DMS153 (cell line): ENCODE measurements at places on chromosomes 1 and 21.
A peak's percentile ranks its signal among the peaks of the same experiment; 100 is the strongest.

DNA sequence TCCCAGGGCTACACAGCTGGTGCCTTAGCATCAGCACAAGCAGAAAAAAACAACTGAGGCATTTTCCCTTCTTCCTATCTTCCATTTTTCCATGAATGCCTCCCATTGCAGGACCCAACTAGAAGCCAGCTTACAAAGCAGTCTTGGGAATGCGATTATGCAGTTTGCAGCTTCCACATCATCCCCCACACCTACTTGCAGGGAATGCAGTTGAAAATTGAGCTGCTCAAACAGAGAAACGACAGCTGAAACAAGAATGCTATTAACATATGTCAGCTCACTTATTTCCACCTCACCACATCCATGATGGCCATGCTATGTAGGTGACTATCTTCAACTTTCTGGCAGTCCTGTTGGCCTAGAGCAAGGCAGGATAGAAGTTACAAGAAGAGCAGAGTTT, 150.6 kb upstream of the KCTD3 start:
- no peak for DNase-seq

- peak; percentile 37 for DNase-seq
These were observed 383.5 kb downstream of the OMA1 start for GRCh38 chr1:58162952-58163550.

- no peak for DNase-seq
These were observed 13.8 kb downstream of the PAXBP1 start for GRCh38 chr21:32757804-32758203.

- peak; percentile 64 for DNase-seq
These were observed 203.2 kb downstream of the RHOU start for GRCh38 chr1:228938537-228938901.

DNA sequence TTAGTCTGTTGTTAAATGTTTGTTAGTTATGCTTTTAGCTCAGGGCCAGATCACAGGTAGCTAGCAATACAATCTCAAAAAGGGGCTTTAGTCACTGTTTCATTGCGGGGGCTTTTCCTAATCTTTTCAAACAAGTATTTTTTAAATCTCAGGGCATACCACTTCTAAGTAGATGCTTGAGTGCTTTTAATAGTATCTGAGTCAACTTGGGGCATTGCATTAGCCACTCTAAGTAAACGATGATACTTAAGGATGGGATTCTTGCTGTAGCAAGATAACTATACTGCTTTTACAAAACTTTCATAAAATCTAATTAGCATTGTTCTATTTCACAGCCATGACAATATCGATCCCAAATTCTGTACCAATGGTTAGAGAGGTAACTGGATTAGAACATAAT, 11.6 kb downstream of the CDC42BPA start:
- DNase-seq: no peak

GRCh38 chr1:57483954-57484353, 60.1 kb upstream of the DAB1 start:
- no peak for DNase-seq

DNA sequence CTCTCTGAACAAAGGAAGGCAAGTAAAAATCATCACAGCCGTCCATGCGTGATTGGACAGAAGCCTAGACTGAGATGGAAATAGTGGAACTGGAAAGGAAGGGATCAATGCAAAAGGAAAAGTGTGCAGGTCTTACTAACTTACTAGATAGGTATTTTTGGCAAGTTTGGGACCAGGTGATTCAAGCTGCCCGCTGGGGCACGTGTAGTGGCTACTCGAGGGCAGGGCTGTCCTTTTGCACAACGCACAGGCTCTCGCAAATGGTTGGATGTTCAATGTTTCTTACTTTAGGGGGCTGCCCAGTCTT, 566 bp upstream of the ALG6 start:
- no peak for DNase-seq

GRCh38 chr1:230031131-230031530, 35.9 kb upstream of the GALNT2 start:
- DNase-seq: no peak

DNA sequence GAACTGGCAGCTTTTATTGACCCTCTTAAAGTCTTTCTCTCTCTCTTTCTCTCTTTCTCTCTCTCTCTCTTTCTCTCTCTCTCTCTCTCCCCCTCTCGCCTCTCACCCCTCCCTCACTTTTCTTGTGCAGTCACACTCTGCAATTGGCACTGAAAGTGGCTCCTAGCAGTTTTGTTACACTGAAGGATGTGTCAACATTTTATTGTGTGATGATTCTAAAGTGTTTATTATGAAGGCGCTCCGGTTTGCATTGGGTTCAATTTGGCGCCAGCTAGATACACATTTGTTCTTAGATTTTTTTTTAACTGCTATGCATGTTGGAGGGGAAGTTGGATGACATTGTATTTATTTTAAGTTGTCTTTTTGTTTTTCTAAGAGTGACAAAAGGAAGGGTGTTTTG, 64.0 kb upstream of the CHRM3 start:
- DNase-seq: peak; percentile 73

GRCh38 chr21:15149600-15150224, 84.9 kb upstream of the NRIP1 start:
- no peak for DNase-seq

- no peak for DNase-seq
These were observed 608.3 kb upstream of the ZP4 start for GRCh38 chr1:238499021-238499420.

DNA sequence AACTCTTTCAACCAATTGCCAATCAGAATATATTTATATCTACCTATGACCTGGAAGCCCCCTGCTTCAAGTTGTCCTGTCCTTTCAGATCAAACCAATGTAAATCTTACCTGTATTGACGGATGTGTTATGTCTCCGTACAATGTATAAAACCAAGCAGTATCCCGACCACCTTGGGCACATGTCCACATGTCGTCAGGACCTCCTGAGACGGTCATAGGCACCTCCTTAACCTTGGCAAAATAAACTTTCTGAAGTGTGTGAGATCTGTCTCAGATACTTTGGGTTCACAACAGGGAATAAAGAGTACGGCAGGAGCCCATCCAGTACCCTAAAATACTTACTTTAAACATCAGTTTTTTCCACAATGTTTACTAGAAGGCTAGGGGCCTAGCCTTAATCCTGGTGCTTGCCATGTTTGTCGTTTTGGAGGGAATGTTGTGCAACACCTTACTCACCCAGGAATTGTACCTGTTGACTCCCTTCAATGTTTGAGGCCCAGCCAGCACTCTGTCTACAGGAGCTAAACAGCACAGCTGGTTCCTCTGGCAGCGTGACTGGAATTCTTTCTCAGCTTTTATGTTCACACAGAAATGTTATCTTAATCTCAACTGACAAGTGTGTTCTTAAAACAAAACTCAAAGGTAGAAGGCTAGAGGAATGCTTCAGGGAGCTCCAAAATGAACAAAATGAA, 90.8 kb upstream of the USP25 start:
- DNase-seq: no peak

DNA sequence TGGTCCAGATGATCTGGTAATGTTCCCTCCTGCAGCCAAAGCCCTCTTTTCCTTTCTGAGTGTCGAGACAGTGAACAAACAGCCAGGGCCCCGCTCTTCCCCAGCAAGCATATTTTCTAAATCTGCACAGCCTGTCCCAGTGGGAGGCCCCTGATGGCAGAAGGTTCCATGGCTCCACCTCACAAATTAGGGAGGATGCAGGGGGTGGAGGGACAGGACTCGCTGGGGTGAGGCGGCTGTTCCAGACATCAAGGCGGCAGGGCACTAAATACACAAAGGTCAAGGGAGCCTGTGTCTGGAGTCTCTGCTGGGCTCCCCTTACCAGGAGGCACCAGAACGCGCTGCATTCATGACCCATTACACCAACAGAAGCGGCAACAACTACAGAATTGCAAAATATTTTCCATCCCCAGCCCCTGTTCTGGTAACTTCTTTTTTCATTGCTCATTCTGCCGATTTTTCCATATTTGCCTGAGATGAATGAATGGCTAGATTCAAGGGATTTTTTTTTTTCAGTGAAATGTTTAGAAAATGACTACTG, 27.0 kb upstream of the PRELP start:
- DNase-seq: no peak

DNA sequence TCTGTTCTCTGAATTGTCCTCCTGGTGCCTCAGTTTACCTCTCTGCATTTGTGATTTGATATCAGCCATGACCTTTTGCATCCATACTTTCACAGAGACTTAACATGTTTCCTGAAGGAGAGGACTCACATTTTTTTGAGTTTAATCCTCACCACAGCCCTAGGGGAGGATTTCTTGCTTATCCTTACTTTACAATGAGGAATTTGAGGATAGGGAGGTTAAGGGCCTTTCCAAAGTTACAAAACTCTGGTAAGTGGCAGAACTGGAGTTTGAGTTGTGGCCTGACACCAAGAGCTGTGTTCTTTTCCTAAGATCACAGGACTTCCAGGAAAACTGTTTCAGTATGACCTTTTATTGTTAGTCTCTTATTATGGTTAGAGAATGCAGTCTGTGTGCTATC, 34.2 kb downstream of the TNFRSF8 start:
- DNase-seq: no peak

DNA sequence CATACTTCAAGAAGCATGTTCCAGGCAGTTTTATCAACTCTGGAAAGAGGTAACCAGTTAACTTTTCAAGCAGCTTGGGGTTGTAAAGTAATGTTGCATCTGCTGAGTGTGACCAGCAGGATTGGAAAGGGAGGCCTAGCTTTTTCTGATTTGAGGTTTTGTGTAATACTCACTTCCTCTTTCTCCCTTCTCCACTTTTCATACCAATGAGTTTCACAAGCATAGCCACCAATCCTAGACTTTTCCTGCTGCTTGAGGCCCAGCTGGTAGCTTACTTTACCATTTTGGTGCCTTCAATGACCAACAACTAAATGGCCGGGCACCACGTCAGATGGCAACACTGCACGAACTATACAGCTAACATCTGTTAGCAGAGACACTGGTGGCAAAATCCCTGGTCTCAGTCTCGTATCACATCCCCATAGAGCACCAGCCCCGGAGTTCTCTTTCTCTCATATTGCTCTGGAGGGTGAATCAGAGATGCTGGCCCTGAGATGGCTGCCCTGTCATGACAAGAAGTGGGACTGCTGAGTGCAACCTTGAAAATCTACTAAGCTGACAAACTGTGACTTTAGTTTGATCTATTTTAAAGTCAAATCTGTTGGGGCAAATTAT, 14.8 kb upstream of the GPR88 start:
- DNase-seq: no peak

DNA sequence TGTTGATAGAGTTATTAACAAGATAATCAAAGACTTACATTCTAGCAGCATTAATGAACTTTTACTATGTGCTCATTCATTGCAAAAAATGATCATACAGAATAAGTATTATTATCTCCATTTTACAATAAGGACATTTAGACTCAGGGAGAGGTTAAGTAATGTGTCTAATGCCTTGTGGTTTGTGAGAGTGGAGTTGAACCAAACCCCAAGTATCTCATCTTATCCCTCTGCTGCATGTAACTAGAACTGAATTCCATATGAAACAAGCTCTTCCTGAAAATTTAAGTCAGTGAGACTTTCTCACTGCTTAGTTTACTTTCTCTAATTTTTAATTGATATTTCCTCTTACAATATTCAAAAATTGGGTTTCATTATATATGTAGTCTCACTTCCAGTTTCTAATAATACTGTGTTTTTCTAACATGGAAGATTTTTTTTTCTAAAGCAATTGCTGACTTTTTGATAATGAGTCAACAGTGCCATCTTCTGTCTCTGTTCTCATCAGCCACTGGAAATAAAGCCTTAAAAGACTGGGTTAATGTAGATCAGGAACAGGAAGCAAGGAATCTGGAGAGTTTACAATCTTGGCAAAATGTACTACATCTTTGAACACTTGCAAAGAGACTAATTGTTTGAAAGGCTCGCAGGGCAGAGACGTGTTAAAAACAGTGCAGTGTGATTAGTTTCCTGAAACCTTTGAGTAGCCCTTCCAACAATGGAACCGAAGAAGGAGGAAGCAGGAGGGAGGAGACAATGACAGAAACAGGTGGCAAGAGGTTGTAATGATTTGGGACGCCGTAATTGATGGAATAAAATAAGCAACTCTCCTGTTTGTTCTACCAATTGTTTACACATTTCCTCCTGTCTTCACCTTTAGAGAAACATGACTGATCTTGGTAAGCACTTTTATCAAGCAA, 567.6 kb downstream of the MRPL39 start:
- no peak for DNase-seq

- no peak for DNase-seq
These were observed 78.2 kb downstream of the SLC16A1 start for GRCh38 chr1:112877750-112878149.

DNA sequence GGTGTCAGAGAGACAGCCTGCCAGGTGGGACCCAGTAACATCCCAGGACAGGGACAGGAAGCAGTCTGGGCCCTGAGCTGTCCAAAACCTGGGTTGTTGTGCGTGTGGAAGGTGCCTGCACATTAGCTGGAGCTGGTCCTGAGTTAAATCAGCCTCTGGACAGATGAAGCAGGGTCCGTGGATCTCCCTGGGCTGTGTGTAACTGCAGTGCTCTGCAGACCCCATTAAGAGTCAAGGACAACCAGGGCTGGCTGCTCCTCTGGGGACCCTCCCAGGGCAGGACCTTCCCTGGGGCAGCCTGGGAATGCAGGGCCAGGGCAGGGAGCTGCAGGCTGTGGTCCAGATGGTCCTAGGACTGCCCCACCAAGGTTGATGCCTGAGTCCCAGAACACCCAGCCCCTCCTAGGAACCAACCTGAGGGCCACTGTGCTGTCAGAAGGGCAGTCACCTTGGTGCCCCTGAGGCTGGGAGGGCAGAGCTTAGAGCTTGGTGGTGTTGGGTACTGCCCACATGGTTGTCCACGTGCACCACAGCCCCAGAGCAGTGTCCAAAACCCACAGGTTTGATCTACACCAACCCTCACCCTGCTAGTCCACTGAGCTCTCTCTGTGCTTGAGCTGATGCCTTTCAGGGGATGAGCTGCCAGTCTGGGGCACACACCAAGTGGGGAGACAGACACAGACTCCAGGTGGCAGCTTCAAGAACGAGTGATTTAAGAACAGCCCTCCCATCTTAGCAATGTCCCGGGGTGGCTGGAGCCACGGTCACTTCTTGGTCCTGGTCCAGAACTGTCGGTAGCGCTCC, 2.9 kb downstream of the MRPL55 start:
- no peak for DNase-seq

DNA sequence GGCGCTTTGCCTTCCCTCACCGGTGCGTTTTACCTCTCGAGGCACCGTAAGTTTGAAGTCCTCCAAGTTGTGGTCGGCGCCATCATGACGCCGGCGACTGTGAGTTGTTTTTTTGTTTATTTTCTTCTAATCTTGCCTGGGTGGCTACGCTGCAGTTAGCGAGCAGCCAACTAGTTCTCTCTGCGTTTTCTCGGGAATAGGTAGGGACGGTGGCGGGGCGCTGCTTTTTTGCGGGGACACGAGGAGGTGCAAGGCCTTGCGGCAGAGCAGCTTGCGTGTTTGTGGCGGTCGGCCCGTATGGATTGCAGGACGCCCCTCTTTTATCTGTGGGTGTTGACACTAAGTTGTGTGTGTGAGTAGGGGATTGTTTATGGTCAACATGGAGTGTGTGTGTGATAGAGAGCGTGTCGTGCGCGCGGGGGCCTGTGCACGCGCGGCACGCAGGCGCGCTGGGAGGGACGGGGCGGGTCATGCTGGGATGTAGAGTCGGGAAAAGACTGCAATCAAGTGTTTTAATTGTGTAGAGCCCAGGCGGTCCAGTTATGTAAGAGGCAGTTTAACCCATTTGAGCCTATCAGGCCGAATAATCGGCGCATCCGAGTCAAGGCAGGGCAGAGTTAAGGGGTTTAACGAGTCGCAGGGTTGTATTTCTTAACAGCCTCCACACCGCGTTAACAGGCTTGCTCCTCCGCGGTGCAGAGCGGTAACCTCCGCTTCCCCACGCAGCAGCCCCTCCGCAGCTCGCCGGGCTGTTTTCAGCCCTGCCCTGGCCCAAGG, 1.2 kb upstream of the NEGR1 start:
- peak; percentile 66 for DNase-seq
